H1 (cell line): ENCODE measurements at places on chromosomes 3 and 15. TPM values are rescaled to one million over a fixed set of nuclear protein-coding genes. Genes with fewer than 3 reads are reported as not detected.

TARS3 gene
- 11.9 and 13.9 TPM in 2 replicates for total RNA-seq

CYP8B1 gene
- not detected in 2 replicates for total RNA-seq

KCNAB1 gene
- total RNA-seq, result 2.3 and 2.4 TPM in 2 replicates

GPR176 gene
- total RNA-seq, result 190 and 198 TPM in 2 replicates

PXYLP1 gene
- total RNA-seq, result 17.6 and 19.4 TPM in 2 replicates

BCHE gene
- total RNA-seq, result 1.7 and 1.9 TPM in 2 replicates

ZNF621 gene
- total RNA-seq, result 15.4 and 15.8 TPM in 2 replicates

C3orf52 gene
- 13.1 and 13.2 TPM in 2 replicates for total RNA-seq

INKA1 gene
- total RNA-seq, result 1.3 and 1.8 TPM in 2 replicates

IRAK2 gene
- 1.3 and 1.5 TPM in 2 replicates for total RNA-seq

LEO1 gene
- 27.4 and 29.2 TPM in 2 replicates for total RNA-seq

CYP1A2 gene
- total RNA-seq, result not detected in 2 replicates

SATB1 gene
- 28.0 and 28.4 TPM in 2 replicates for total RNA-seq

C3orf18 gene
- total RNA-seq, result 7.5 and 8.2 TPM in 2 replicates

XYLB gene
- total RNA-seq, result 5.3 and 5.5 TPM in 2 replicates

SLC12A1 gene
- total RNA-seq, result 1.0 TPM in 2 replicates

PIGB gene
- total RNA-seq, result 4.3 and 6.1 TPM in 2 replicates

IL5RA gene
- total RNA-seq, result not detected in 2 replicates

ASB14 gene
- total RNA-seq, result not detected in 2 replicates

LRRIQ4 gene
- total RNA-seq, result not detected in 2 replicates

BFSP2 gene
- total RNA-seq, result not detected in 2 replicates

ZPLD1 gene
- total RNA-seq, result not detected in 2 replicates

B4GALT4 gene
- 44.7 and 56.5 TPM in 2 replicates for total RNA-seq

RBP2 gene
- total RNA-seq, result not detected in 2 replicates

LIPC gene
- not detected in 2 replicates for total RNA-seq

IGDCC3 gene
- 45.7 and 45.9 TPM in 2 replicates for total RNA-seq

TMEM115 gene
- total RNA-seq, result 25.3 and 25.4 TPM in 2 replicates

TMCO5A gene
- not detected in 2 replicates for total RNA-seq

PLXNA1 gene
- total RNA-seq, result 47.5 and 50.8 TPM in 2 replicates

STAC gene
- total RNA-seq, result 16.5 and 18.1 TPM in 2 replicates

CFAP161 gene
- not detected in 2 replicates for total RNA-seq

TEX264 gene
- total RNA-seq, result 11.2 and 11.9 TPM in 2 replicates

TLE3 gene
- total RNA-seq, result 61.2 and 67.5 TPM in 2 replicates

HOMER2 gene
- total RNA-seq, result 26.2 and 27.6 TPM in 2 replicates

IL16 gene
- 0.09 and 0.46 TPM in 2 replicates for total RNA-seq

B2M gene
- 71.2 and 78.9 TPM in 2 replicates for total RNA-seq

IQCH gene
- total RNA-seq, result 0.88 and 1.9 TPM in 2 replicates

CLDN16 gene
- not detected in 2 replicates for total RNA-seq

PODXL2 gene
- total RNA-seq, result 31.4 and 31.6 TPM in 2 replicates

CDCP1 gene
- total RNA-seq, result 21.2 and 23.3 TPM in 2 replicates

CAPN7 gene
- 13.0 and 13.2 TPM in 2 replicates for total RNA-seq

ECT2 gene
- total RNA-seq, result 76.2 and 88.7 TPM in 2 replicates

GP9 gene
- total RNA-seq, result not detected in 2 replicates

MEIS2 gene
- total RNA-seq, result 0.22 and 0.65 TPM in 2 replicates

PGBD4 gene
- total RNA-seq, result 0.76 and 0.99 TPM in 2 replicates

XCR1 gene
- total RNA-seq, result not detected in 2 replicates

ZNF80 gene
- not detected in 2 replicates for total RNA-seq

CD200 gene
- 50.2 and 51.9 TPM in 2 replicates for total RNA-seq

SHC4 gene
- 0.30 and 0.54 TPM in 2 replicates for total RNA-seq

ILDR1 gene
- total RNA-seq, result 1.6 and 1.8 TPM in 2 replicates

ZDHHC23 gene
- 14.1 and 15.7 TPM in 2 replicates for total RNA-seq

CPOX gene
- total RNA-seq, result 27.0 and 29.2 TPM in 2 replicates

CACNA1D gene
- 1.9 and 2.9 TPM in 2 replicates for total RNA-seq

HTR3C gene
- not detected in 2 replicates for total RNA-seq

OPA1 gene
- 109 and 114 TPM in 2 replicates for total RNA-seq

FAM107A gene
- 0.57 and 0.65 TPM in 2 replicates for total RNA-seq

GAP43 gene
- 21.9 and 22.6 TPM in 2 replicates for total RNA-seq

TMEM42 gene
- 10.8 and 11.2 TPM in 2 replicates for total RNA-seq
